Stimulated activated CD4-positive, alpha-beta T cell treated with anti-CD3 and anti-CD28 coated beads, Interleukin-4, amount 100 ng/mL, for 4 hours (primary cell): ENCODE measurements at places on chromosomes 12 and 14.

GRCh38 chr14:35122696-35123387 lies 490 bp downstream of the PRORP start:
- DNase-seq: no peak

GRCh38 chr12:96208801-96209549 lies 14.8 kb downstream of the ELK3 start:
- no peak for DNase-seq

- no peak for DNase-seq
Observed at GRCh38 chr14:104882325-104882973, 17.4 kb downstream of the CEP170B start.

DNA sequence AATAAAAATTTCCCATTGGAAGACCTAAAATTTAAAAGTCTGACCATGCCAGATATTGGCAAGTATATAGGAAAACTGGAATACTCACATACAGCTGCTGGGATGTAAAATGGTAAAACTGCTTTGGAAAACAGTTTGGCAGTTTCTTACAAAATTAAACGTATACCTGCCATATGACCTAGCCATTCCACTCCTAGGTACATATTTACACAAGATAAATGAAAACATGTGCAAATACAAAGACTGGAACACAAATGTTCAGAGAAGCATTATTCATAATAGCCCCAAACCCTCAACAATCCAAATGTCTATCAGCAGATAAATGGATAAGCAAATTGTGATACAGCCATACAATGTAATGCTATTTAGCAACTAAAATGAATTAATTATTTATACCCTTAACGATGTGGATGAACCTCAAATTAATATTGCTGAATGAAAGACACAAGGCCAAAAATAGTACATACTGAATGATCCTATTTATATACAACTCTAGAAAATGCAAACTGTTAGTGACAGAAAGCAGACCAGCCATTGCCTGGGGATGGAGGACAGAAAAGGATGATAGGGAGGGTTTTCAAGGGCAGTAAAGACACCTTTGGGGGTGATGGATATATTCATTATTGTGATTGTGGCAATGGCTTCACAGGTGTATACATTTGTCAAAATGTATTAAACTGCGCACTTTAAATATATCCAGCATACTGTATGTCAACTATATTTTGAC lies 21.3 kb upstream of the TCP11L2 start:
- no peak for DNase-seq

GRCh38 chr14:99532310-99532709 lies 51.1 kb downstream of the CCNK start:
- DNase-seq: no peak

GRCh38 chr14:71803539-71804260 lies 128.5 kb upstream of the RGS6 start:
- DNase-seq: no peak

DNA sequence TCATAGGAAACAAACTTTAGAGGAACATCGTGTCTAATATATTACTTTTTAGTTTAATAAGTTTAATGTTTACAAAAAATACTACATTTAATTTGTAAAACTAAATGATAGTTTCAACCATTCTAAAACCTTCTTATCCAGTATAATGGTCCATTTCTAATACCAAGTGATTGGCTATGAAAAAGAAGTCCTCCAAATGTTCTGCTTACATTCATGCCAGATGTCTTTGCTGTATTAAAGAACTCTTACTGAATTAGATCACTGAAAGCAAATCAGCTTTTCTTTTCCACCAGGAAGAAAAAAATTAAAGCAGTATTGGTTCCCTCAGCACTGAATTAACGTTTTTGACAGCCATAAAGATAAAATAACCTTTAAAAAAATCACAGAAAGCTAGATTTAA lies 3.7 kb downstream of the NOVA1 start:
- DNase-seq: no peak

DNA sequence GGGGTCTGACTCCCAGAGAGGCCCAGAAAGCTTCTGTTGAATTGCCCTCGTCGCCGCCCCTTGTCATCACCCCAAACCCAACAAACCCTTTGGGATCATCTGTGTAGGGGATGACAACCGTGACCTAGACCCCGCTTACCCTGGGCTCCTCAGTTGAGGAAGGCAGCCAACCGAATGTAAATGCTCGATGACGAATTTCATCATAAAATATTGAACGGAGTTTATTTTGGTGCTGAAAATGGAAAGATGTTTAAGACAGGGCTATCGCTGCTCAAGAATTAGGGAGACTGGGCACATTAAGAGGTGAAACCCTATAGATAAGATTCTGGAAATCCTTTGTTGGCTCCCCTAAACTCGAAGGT lies 512 bp downstream of the ACTR10 start:
- no peak for DNase-seq

DNA sequence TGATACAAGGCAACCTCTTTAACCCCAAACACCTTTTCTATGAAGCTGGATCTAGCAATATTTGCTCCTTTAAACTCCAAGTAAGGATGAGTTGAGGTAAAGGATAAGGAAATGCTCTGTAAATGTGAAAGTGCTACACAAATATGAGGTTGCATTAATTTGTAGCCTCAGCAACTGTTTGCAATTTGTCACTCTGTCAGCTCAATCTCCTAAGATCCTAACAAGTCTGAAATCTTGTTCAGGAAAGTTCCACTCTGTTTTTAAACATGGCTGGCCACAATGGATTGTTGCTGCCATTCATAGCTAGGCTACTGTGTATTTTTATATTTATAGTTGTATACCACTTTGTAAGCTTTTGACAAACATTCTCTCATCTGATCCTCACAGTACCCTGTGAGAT lies 51.3 kb downstream of the SCN8A start:
- DNase-seq: no peak

GRCh38 chr14:74858022-74858421 lies 17.9 kb downstream of the PROX2 start:
- DNase-seq: no peak

DNA sequence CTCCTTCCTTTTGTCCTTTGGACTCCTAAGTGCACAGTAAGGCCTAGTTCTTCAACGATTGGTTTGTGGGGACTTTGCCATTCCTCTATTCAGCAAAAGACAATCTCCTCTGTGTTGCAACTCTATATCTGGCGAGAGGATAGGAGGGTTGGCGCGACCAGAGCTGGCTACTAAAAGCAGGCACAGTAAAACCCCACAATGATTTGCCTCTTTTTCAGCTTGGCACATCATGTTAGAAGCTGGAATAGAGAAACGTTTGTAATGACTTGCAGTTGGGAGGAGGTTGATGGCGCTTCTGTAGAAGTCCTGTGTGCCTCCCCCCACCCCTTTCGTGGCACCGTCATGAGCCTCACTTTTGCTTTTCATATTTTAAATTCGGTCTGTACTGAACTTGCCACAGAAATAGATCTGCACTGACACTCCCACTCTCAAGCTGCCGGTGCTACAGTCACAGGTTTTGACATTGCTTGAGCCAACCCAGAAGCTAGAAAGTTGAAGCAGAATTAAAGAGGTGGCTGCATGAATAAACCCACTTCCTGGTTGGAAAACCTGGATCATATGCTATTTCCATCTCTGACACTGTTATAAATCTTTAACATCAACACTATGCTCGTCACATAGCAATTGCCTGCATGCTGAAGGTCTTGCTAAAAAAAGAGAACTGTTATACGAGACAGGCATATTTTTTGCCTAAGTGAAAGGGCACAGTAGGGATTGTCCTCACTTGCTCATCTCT lies 315.3 kb upstream of the PRICKLE1 start:
- no peak for DNase-seq

DNA sequence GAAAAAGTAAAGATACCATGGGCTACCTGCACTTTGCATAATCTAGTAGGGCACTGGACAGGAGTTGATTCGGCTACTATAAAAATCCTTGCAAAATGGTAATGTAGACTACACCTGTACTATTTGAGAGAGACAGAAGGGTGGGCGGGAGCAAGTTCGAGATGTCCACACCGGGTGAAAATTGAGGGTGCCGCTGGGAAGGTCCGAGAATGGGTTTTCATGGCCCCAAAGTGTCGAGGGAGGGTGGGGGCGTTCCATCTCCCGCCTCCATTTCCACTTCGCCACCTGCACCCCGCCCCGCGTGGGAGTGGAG lies 648 bp downstream of the SNX6 start:
- DNase-seq: no peak

DNA sequence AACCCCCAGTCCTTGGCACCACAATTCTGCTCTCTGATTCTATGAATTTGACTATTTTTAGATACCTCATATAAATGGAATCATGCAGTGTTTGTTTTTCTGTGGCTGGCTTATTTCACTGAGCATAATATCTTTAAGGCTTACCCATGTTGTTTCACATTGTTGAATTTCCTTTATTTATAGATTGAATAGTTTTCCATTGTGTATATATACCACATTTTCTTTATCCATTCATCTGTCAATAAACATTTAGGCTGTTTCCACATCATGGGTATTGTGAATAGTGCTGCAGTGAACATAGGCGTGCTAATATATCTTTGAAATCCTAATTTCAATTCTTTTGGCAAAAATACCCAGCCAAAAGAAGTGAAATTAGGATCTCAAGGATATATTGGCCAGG lies 126.7 kb upstream of the SLC38A2 start:
- DNase-seq: no peak

DNA sequence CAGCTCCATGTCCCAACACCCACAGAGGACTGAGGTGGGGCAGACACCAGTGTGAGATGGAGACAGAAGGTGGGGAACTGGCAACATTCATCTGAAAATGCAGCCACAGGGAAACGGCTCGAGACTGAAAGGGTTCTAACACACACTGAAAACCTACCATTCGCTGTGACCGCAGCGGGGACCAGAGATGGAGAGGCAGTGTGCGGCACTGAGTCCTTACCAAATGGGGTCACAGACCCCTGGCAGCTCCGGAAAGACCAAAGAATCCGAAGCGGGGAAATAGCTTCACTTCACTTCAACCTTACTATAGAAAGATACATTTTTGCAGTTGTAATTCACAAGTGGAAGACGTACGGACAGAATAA lies 9.6 kb downstream of the BAG5 start:
- no peak for DNase-seq

DNA sequence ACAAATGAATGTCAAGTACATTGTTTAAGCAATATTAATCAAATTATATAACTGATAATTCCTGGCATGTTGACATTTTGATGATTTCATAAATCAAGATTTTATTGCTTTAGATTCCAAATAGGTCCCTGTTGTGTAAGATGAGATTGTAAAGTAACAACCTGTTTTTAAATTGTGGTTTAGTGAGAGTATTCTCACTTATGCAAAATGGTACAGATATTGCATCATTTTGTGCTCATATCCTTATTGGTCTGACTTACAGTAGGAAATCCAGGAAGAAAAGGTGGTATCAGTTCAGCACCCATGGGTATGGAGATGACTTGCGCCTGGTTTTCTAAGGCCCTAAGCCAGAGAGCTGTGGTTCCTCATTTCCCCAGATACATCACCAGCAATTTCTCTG lies 165.5 kb downstream of the KIF21A start:
- DNase-seq: no peak

- DNase-seq: no peak
Observed at GRCh38 chr14:64623554-64624165, 73.9 kb downstream of the PPP1R36 start.

GRCh38 chr12:116693286-116694227 lies 44.3 kb downstream of the SPRING1 start:
- DNase-seq: no peak

GRCh38 chr12:90261283-90261682 lies 552.6 kb upstream of the ATP2B1 start:
- DNase-seq: no peak

GRCh38 chr12:130827432-130827831 lies 11.6 kb downstream of the STX2 start:
- no peak for DNase-seq

- DNase-seq: no peak
Observed at GRCh38 chr12:105335856-105336255, 5.4 kb downstream of the C12orf75 start.

- no peak for DNase-seq
Observed at GRCh38 chr14:56752428-56752827, 57.9 kb downstream of the OTX2 start.

DNA sequence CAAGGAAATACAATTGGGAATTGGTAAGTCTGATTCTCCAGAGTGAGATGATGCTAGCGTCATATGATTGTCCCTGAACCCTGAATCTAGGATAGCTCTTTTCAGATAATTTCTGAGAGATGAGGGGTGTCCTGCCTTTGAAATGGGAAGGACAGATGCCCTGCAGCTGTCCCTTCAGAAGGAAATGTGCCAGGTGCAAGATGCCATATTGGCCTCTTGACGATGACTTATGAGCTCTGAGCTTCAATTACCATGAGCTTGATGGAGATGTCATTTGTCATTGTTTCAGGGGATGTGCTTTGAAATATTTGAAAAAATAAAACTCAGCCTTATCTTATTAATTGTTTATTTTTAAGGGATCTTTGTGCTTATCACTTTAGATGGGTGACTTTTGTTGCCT lies 185.1 kb downstream of the DACT1 start:
- DNase-seq: no peak

- DNase-seq: no peak
Observed at GRCh38 chr12:51080136-51080535, 3.3 kb downstream of the CSRNP2 start.

GRCh38 chr12:54590978-54591591 lies 2.6 kb upstream of the PPP1R1A start:
- no peak for DNase-seq

DNA sequence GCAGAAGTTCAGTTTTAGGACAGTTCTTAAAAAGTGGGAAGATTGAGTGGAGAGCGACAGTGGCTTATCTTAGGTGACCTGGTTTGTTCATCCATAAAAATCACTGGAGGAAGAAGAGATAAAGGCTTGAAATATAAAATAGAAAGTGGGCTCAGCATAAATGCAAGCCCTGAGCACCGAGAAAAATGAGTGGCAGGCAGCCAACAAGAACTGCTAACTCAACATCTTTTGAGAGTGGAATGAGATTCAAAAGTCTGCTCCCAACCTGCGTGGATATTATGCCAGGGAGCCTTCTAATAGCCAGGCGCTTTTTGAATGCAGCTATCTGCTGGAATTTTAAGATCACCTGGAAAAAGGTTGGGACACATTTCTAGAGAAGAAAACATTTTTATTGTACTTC lies 666.5 kb downstream of the FLRT2 start:
- no peak for DNase-seq

DNA sequence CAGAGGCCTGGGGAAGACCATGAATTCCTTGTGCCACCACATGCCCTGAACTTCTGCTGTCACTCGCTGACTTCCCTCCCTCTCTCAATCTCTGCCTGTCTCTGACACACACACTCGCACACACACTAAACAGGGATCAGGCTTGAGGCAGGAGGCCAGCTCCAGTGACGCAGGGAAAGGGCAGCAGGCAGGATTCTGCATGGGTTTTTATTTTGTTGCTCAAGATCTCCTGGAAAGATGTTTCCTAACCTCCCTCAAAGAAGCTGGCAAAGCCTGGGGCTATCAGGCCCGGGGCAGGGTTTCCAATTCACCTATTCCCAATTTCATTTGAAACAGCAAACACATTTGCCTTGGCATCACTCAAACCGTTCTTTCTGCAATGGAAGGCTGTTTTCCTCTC lies 27.7 kb upstream of the PEX5 start:
- no peak for DNase-seq
